ENCODE measurements at places on chromosomes 1 and 21. TPM values are rescaled to one million over a fixed set of nuclear protein-coding genes. Genes with fewer than 3 reads are reported as not detected.

GRCh38 chr1:1161683-1162079 is 12.0 kb upstream of the TTLL10 start:
- no peak for DNase-seq

- DNase-seq: no peak
These were observed 280 bp upstream of the A3GALT2 start for GRCh38 chr1:33321178-33321577.

OPTC gene
- not detected for total RNA-seq

PPFIA4 gene
- total RNA-seq: 3.1 TPM

DNA sequence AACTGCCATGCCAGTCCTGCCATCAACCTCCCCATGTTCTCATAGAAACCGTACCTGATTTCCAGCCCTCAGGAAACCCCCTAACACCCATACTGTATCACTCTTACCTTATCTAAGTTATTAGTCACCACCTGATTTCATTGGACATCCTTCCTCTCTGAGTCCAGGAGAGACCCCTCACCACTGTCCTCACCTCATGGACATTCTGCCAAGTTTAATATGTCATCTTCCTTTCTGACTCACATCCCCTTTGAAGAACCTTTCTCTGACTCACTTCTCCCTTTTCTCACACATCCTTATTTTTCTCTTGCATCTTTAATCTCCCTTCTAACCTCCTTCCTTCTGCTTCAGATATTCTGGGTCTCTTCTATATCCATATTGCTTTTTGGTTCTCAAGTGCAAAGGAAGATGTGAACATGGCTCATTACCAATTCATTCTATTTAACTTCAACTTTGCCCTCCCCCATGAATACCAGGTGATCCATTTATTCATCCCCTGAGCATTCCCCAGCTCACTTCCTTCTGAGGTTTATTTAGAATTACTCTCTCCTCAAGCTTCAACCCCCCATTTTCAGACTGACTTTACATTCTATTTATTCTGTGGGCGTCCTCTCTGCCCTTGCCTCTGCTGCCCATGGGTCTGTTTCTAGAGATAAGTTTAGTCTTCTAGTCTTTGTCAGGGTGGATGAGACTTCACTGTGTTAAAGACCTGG is 206.8 kb upstream of the ESRRG start:
- no peak for DNase-seq

FAM72C gene
- total RNA-seq: not detected

- DNase-seq: no peak
These were observed 70.6 kb downstream of the DDX20 start for GRCh38 chr1:111826278-111826677.

DNA sequence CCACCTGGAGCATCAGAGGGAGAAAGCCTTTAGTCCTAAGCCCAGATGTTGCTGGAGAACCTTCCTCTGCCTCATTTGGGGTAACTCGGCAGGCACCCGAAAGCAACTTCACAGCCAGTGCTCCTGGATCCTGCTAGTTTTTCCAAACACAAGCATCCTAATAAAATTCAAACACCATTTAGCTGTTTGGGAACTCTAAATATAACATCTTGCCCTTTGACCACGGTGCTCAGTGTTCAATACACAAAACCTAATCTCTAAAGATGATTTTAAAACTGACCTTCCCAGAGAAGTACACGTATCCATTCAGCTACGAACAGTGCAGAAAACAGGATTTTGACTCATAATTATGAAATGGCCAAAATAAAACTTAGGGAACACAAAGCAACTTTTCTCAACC is 40.3 kb downstream of the PROX1 start:
- DNase-seq: no peak

DNA sequence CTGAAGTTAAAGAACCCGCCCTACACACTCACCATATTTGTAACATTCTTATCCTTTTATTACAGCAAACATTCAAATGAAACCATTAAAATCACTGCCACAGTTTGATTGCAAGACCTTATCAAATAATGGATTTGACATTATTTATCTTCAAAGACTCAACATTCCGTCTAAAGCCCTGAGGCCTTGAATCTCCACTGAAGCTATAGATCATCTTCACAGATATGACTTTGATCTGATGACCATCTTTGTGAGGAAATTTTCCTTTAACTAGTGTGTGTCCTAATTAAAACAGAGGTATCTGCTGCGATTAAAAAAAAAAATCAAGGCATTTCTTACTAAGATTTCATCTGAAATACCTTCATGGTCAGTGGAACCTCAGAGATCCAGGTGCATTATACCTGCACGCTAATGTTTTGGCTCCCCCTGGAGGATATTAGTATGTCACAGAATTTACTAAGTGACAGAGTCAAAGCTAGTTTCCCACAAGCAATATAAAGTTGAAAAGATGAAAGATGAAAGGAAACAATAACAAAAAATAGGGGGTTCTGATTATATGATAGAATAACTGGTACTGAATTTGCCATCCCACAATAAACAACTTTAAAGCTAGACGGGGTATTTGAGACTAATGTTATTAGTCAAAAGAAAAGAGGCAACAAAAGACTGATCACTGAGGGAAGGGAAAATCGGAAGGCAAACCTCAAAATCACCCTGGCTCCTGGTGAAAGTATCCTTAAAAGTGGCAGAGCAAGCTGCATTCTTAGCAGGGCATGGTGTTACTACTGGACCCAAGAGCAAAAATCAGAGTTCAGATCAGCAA is 923.4 kb downstream of the NCAM2 start:
- DNase-seq: no peak

PTPRC gene
- total RNA-seq: 62.8 TPM

DNA sequence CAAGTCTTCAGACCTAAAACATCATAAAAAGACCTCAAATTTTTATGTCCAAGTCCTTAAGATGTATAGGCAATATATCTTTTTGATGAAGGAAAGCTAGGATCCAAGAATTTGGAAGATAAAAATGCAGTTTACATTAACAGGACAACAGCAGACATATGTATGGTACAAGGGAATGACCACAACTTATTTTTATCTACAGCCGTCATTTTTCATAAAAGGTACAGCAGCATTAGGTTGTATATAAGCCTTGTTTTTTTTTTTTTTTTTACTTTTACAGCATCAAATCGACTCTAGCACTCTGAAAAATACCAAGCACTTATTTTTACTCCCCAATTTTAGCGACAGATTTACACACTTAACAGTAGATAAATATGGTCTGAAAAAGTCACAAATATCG is 1.3 kb downstream of the SRSF10 start:
- DNase-seq: no peak

DNA sequence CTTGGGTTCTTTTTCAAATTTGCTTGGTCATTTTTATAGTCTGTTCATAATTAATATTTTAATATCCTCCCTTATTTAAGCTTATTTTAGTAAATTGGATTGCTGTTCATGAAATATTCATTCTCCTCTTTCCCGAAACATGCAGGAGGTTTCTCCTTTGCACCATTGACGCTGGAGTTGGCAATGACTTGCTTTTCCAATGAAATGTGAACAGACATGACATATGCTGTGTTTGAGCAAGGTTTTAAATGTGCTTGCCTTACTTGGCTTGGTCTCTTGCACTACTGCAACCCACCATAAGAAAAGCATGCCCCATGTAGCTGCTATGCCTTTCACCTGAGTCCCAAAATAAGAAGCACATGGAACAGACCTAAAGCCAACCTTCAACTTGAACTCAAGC is 498.0 kb upstream of the NFIA start:
- DNase-seq: no peak

HTR6 gene
- total RNA-seq: not detected

Measured in sciatic nerve (tissue), 2 donors.